ENCODE measurements at places on chromosomes 13 and 19. TPM values are rescaled to one million over a fixed set of nuclear protein-coding genes. Genes with fewer than 3 reads are reported as not detected.

ZNF600 gene
- 2.3 TPM for total RNA-seq

COL5A3 gene
- under 0.01 TPM for total RNA-seq

RFC3 gene
- 23.9 TPM for total RNA-seq

GARRE1 gene
- 45.3 TPM for total RNA-seq

SHC2 gene
- 6.8 TPM for total RNA-seq

ZNF765 gene
- total RNA-seq, result 12.3 TPM

WDR87 gene
- total RNA-seq, result not detected

ELAVL3 gene
- total RNA-seq, result not detected

MAST3 gene
- total RNA-seq, result 0.32 TPM

EEF2 gene
- total RNA-seq, result 1,310 TPM

EDNRB gene
- under 0.01 TPM for total RNA-seq

CYP4F3 gene
- not detected for total RNA-seq

SERP2 gene
- total RNA-seq, result 1.4 TPM

KIR3DL1 gene
- total RNA-seq, result not detected

ZNF345 gene
- 1.9 TPM for total RNA-seq

OR7E24 gene
- not detected for total RNA-seq

ABHD17A gene
- 126 TPM for total RNA-seq

NLRP12 gene
- total RNA-seq, result 2.3 TPM

DIAPH3 gene
- total RNA-seq, result 12.0 TPM

KLF1 gene
- total RNA-seq, result under 0.01 TPM

METTL21C gene
- total RNA-seq, result not detected

SULT2A1 gene
- total RNA-seq, result not detected

PSG7 gene
- not detected for total RNA-seq

RAB20 gene
- total RNA-seq, result 2.4 TPM

NLRP4 gene
- total RNA-seq, result not detected

LIM2 gene
- not detected for total RNA-seq

MUC16 gene
- total RNA-seq, result not detected

SMAD9 gene
- total RNA-seq, result 1.9 TPM

RNF6 gene
- total RNA-seq, result 50.2 TPM

ETV2 gene
- total RNA-seq, result 0.30 TPM

ZNF730 gene
- total RNA-seq, result 2.4 TPM

CAPN12 gene
- not detected for total RNA-seq

FAAP24 gene
- 2.7 TPM for total RNA-seq

PTH2 gene
- not detected for total RNA-seq

MRPS31 gene
- 23.3 TPM for total RNA-seq

MYO1F gene
- total RNA-seq, result not detected

MICU2 gene
- total RNA-seq, result 41.5 TPM

MAST1 gene
- total RNA-seq, result under 0.01 TPM

DAND5 gene
- total RNA-seq, result not detected

ZGLP1 gene
- total RNA-seq, result under 0.01 TPM

SOX21 gene
- total RNA-seq, result not detected

CADM4 gene
- 3.0 TPM for total RNA-seq

KLK3 gene
- total RNA-seq, result not detected

MIPEP gene
- total RNA-seq, result 15.8 TPM

ZNF582 gene
- total RNA-seq, result 2.6 TPM

SLC15A1 gene
- under 0.01 TPM for total RNA-seq

IFNL3 gene
- total RNA-seq, result not detected

COL4A1 gene
- total RNA-seq, result 1,888 TPM

GJB6 gene
- not detected for total RNA-seq

NFIX gene
- total RNA-seq, result 5.5 TPM

MEF2B gene
- 0.32 TPM for total RNA-seq

ZNF418 gene
- 2.1 TPM for total RNA-seq

IGFL3 gene
- 0.32 TPM for total RNA-seq

TSPAN16 gene
- total RNA-seq, result not detected

PODNL1 gene
- not detected for total RNA-seq

CEACAM7 gene
- total RNA-seq, result not detected

ERFL gene
- not detected for total RNA-seq

MAMSTR gene
- total RNA-seq, result not detected

C19orf67 gene
- not detected for total RNA-seq

MTUS2 gene
- not detected for total RNA-seq
